ENCODE measurements at places on chromosomes 11 and 22.
A peak's percentile ranks its signal among the peaks of the same experiment; 100 is the strongest.

GRCh38 chr11:96207459-96208449, 135.2 kb downstream of the MAML2 start:
- no peak for DNase-seq

- DNase-seq: no peak
These were observed 1397.3 kb upstream of the TENM4 start for GRCh38 chr11:80838153-80838552.

DNA sequence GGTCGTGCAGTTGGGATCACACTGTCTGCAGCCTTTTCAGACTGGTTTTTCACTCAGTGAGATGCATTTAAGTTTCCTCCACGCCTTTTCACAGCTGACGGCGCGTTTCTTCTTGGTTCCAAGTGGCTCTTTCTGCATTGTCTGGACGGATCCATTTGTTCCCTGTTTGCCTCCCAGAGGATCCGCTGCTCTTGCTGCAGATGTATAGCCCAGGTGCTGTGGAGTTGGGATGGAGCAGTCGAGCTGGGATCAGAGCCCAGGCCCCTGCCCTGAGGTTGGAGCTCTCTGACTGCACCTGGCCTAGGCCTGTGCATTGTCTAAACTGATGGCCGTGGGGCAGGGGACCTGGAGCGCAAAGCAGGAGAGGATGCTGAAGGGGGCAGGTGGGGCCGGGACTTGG, 51.6 kb downstream of the PARVB start:
- no peak for DNase-seq

- DNase-seq: no peak
These were observed 8.9 kb downstream of the SCGB1A1 start for GRCh38 chr11:62427630-62428233.

GRCh38 chr11:68997995-68998348, 15.1 kb downstream of the MRGPRF start:
- no peak for DNase-seq

DNA sequence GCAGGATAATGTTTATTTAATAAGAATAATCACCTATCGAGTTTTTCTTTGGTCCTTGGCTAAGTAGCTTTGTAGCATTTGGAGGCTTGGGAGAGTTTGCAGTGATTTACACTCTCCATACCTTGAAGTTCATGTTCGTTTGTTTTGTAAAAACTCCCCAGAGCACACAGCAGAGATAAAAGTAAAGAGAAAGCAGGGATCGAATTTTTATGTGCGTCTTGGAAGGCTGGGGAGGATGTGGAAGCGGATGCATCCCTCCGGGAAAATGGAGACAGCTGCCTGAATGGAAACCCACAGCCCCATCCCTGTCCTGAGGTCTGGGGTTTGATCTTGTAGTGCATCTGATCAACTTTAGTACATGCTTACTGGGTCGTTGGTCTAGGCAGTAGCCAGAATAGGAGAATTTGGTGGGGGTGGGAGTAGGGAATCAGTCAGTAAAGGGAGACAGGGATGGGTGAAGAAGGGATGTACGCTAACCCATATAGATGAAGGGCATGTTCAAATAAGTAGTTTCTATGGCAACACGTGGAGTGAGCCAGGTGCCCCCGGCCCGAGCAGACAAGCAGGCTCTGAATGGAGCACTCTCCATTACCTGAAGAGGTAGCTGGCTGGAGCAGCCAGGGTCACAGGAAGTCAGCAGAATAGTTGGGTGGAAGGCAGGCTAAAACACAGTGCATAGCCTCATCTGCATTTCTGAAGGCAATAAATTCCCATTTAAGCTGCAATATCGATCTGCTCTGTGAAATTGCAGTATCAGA, 147.8 kb downstream of the COMMD9 start:
- no peak for DNase-seq

DNA sequence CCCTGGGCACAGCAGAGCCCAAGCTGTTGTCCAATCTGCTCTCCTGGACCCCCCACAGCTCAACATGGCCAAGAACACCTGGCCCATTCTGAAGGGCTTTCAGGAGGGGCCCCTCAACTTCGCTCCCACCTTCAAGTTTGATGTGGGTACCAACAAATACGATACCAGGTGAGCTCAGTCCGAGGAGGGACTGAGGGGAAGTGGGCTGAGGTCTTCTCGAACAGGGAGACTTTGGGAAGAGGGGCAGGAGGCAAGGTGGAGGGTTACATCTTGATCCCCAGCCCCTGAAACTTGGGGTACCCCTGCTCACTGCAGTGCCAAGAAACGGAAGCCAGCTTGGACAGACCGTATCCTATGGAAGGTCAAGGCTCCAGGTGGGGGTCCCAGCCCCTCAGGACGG, 5.4 kb downstream of the INPP5J start:
- no peak for DNase-seq

DNA sequence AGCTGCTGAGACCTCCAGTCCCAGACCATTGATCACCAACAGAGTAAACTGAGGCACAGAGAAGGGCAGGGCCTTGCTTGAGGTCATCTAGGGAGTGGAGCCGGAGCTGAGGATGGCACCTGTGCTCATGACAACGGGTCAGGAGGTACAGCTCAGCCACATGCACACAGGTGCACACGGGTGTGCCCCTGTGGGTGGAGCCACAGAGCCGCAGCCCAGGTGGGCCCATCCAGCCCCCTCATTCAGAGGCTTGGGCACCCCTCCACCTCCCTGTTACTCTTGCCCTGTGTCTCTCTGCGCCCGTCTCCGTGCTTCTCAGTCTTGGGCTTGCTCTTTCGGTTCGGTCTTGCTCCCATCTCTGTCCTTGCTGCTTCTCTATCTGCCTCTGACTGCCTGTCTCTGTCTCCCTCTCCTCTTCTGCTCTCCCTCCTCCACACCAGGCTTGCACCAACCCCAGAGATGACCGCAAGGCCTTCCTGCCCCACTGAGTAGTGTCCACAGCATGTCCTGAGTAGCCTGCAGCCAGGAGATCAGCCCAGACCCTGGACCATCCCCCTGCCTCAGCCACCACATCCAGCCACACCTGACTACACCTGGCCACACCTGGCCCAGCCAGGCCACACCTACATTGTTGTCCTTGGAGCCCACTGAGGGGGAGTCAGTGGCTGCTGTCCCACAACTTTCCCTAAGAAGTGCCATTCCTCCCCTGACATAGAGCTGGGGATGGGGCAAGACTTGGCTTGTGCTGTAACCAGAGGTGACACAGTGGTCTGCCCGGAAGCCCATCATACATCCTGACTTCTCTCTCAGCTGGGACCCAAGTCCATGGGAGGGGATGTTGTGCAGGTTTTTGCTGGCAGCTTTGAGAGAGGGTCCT, 39.3 kb upstream of the CRYBB3 start:
- no peak for DNase-seq

DNA sequence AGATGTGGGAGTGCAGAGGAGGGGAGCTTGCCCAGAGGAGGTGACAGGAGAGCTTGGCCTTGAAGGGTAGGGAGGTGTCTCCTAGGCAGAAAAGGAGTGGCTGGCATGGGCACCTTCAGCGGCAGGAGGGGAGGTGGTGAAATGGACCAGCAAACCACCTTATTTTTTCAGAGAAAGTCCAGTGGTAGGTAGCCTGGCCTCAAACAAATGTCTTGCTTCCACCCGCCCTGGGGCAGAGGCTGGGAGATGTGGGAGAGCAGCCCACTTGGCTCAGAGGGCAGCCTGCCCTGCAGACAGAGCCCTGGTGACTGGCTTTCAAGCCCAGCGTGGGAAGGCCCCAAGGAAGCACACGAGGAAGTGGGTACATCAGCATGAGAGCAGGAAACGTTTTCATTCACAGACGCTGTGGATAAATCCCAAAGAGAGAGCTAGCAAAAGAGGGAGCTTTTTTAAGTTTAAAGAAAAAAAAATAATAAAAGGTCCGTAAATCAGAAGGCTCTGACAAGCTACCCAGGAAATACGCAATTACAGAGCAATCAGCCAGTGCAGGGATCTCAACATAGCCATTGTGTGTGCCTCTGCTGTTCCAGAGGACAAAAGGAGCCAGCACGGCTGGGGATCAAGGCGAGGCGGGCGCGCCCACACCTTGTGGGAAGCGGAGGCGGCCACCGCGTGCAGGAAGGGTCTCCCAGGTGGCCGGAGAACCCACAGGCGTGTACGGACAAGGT, 238.7 kb upstream of the PLET1 start:
- no peak for DNase-seq

- no peak for DNase-seq
These were observed 25.9 kb downstream of the ALG9 start for GRCh38 chr11:111845276-111846028.

GRCh38 chr11:93652679-93653078, 8.8 kb upstream of the CEP295 start:
- DNase-seq: no peak

GRCh38 chr22:39130892-39131855, 21.3 kb downstream of the CBX7 start:
- no peak for DNase-seq

DNA sequence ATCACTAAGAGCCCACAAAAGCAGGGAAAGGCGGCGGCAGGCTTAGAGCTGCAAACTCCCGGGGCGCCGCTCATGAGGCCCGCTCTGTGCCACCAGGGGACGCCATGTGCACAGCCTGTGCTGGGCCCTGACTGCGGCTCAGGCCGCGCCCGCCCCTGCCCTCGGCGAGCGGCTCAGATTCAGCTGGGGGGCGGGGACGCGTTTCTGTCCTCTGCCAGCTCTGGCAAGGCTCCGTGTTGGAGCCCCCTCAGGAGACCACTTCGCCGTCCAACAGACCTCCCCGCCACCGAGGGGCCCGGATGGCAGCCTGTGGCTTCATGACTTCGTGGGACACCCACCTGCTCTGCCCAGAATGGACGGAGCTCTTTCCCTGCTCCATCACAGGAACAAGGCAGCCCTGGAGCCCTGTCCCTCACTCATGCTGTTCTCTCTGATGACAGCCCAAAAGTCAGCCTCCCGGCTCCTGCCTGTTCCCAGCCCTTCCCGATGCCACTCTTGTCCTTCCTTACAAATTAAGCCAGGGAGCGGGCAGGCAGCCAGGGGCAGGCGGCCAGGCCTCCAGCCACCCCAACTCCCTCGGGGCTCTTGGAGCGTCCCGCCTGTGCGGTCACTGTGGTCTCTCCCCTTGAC, 69.1 kb downstream of the NAT10 start:
- DNase-seq: peak; percentile 85

GRCh38 chr22:37609240-37610152, 862 bp downstream of the GGA1 start:
- DNase-seq: no peak

DNA sequence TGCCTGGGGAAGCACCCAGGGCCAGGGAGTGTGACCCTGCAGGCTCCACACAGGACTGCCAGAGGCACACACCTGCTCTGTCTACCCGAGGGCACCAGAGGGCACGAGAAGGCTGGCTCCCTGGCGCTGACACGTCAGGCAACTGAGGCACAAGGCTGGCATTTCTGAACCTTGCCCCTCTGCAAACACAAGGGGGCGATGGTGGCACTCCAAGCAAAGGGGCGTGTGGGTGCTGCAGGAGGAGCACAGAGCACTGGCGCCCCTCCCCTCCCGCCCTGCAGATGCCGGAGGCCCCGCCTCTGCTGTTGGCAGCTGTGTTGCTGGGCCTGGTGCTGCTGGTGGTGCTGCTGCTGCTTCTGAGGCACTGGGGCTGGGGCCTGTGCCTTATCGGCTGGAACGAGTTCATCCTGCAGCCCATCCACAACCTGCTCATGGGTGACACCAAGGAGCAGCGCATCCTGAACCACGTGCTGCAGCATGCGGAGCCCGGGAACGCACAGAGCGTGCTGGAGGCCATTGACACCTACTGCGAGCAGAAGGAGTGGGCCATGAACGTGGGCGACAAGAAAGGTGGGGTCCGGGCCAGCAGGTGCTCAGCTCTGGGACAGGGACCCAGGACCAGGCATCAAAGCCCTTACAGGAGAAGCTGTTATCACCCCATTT, 20.8 kb upstream of the TXNRD2 start:
- peak; percentile 36 for DNase-seq

DNA sequence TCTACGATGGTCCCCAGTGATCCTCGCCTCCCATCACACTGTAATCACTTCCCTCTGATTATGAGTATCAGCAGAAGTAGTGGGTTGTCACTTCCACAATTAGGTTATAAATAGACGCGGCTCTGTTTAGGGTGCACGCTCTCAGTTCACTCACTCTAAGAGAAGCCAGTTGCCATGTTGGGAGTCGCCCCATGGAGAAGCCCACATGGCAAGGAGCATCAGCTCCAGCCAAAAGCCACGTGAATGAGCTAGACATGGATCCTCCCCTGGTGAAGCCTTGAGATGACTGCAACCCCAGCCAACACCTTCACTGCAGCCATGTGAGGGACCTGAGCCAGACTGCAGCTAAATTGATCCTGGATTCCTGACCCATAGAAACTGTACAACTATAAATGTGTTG, 26.4 kb upstream of the MYOD1 start:
- DNase-seq: no peak

GRCh38 chr11:14414470-14415461, 55.8 kb upstream of the RRAS2 start:
- DNase-seq: no peak

DNA sequence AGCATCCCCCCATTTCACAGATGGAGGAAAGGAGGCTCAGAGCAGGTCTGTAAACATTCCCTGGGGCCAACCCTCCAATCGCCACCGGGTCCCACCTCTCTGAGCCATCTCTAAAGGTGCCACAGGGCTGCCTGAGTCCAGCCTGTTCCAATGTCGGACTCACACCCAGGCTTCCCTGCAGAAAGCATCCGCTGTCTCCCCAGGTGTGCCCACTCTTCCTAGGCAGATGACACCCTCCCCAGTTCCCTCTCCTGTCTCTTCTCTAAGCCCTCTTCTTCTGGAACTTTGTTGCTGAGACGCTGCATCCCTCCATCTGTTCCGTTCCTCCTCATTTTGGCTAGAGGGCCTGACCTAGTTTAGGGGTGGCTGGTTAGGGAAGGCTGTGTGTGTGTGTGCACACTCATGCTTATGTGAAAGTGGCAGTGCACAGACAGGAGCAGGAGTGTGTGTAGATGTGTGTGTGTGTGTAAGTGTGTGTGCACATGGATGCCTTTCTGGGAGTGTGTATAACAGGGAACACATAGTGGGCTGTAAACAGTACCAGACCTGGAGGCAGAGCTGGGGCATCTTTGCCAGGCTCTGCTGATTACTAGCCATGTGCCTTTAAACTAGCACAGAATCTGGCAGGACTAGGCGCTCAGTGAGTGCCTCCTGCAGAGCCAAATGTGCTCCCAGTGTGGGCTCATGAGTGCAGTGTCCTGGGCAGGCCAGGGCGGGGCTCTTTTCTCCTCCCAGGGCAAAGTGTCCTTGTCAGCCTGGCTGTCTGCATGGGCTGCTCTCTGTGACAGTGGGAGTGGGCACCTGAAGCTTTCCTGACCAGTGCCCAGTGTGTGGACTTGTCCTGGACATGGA, 77.3 kb upstream of the NECTIN1 start:
- no peak for DNase-seq

Measured in HTR-8/SVneo (cell line).